ENCODE measurements at places on chromosomes 7 and 10.

GRCh38 chr7:18400275-18400674 is 95.3 kb upstream of the HDAC9 start:
- no peak for DNase-seq

GRCh38 chr10:129542589-129542988 is 75.5 kb downstream of the MGMT start:
- DNase-seq = no peak

DNA sequence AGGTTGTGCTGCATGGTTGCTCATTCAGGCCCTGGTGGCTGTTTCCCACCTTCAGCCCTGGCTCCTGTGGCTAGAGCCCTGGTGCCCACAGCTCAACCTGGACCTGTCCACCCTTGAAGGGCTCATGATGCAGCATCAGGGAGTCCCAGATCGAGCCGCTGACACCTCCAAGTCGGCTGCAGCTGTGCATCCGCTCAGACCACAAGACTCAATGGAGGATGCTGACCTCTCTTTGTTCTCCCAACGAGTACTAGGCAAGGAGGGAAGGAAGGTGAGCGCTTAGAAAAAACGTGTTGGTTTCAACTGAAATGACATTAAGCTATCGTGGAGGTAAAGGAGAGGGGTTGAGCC is 9.5 kb upstream of the C10orf95 start:
- no peak for DNase-seq

DNA sequence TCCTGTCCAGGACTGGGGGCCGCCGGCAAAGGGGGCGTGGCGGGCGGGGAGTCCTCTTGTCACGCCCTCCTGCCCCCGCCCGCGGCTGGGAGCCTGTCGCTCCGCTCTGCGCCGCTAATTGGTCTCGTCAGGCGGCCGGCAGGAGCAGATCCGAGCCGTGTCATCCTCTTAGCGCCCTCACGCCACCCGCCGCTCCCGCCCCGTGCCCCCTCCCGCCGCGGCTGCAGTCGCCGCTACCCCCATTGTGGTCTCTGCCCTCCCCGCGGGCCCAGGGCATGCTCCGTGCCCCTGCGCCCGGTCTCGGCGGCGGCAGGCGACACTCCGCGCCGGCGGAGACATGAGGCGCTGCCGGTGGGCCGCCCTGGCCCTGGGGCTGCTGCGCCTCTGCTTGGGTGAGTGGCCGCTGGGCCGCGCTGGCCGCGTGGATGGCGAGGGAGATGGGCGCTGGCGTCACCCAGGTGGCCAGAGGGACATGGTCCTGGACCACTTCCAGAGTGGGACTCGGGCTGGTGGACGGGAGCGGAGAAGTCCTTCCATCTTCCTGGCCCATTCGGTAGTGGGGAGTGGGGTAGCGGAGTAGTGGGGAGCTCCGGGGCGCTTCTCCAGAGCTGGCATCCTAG is at the start of gene CDHR1:
CDHR1 (plus strand) TSS at position 114 of the 620 bp plus-strand sequence; CDS start at position 338, 224 bp downstream.
- DNase-seq = peak; percentile 65

- no peak for DNase-seq
Measured at GRCh38 chr10:110967009-110967630, 47.7 kb downstream of the SHOC2 start.

- peak; percentile 70 for DNase-seq
Measured at GRCh38 chr10:69994262-69994661, 58.4 kb upstream of the MACROH2A2 start.

GRCh38 chr10:73998929-73999691 is 1.2 kb downstream of the VCL start:
- peak; percentile 89 for DNase-seq

DNA sequence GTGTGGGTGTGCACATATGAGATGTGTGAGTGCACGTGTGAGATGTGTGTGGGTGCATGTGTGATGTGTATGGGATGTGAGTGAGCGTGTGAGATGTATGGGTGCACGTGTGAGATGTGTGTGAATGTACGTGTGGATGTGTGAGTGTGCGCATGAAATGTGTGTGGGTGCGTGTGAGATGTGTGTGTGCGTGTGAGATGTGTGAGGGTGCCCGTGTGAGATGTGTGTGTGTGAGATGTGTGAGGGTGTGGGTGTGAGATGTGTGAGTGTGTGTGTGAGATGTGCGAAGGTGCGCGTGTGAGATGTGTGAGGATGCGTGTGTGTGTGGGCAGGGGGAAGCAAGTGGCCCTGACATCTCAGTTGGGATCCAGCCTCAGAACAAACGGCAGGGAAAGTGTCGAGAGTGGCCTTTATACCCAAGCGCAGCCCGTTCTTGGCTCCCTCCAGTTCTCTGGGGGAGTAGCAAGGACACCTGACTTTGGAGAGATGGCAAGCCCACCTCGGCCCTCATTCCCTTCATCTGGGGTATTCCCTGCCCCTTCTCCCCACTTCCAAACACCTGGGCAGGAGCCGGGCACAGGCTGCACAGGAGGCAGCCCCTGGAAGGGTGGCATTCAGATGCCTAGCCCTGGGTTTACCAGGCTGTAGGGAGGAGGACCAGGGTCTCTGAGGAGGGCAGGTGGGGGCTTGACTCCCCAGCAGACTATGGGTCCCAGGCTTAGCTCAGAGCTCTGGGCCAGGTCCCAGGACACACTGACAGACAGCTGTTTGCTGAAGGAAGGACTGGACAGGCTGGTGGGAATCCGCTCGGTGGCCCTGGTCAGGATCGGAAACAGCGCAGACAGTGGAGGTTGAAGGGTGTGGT is 31.6 kb downstream of the PPIF start:
- DNase-seq = no peak

DNA sequence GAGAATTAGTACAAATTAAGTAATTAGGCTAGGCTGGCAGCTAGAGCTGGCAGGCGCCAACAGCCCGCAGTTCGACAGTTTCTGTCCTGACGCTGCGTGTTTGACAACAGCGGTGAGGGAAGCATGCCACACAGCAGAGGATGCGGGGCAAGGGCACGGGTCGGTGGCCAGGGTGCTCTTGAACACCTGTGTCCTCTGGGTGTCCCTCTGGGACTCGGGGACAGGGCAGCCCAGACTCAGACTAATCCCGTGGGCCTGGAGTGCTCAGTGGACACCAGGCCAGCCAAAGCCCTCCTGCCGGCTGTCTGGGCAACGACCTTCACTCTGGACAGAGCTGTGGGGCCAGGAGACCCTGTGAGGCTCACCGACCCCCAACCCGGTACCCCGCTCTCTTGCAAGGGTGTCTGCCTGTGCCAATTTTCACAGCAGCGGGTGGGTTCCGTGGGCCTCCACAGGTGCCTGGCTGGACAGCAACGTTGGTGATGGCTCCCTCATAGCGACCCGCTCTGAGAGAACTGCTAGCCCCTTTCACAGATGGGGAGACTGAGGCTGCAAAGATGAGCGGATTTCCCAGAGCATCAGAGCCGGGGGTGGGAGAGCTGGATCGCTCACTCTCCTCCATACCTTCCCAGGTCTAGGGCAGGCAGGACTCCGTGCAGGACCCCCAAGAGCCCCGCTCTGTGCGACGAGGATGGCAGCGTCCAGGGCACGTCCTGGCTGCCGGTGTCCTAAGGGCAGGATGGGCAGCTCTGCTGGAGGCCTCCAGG is 48.5 kb downstream of the FOXL3 start:
- no peak for DNase-seq

DNA sequence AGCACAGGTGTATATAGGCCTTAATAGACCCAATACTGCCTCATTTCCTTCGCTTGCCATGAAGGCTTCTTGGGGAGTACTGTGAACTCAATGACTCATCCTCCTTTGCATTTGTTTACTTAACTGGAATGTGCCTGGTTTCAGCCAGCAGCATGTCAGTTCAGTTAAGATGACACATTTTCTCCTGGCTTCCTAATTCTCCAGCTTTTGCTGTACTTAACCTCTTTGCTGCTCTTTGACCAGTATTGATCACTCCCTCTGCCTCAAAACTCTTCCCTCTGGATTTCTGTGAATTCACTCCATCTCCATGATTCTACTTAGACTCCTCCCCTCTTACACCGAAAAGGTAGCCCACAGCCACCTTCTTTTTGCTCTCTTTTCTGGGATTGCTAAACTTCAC is 135.7 kb downstream of the MAGI2 start:
- peak; percentile 92 for DNase-seq

DNA sequence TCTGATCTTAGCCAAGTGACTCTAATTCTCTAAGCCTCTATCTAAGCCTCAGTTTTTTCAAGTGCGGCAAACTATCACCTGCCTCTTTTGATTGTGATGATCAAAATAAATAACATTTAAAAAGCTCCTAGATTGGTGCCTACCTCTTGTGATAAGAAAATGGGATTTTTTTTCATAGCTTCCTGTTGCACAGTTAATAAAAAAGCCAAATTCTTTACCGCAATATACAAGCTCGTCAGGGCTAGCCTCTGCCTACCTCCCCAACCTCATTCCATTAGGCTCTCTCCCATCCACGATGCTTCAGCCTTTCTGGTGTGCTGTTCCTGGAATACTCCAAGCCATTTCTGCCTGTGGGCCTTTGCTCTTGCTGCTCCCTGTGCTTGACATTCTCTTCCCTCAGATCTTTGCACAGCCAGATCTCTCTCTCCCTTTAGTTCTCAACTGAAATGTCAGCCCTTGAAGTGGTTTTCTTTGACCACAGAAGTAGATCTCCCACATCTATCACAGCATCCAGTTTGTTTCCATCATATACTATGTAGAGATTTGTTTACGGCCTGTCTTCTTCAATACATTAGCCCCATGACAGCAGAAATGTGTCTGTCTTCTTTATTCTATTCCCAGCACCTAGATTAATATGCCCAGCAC is 48.8 kb downstream of the SFR1 start:
- no peak for DNase-seq

DNA sequence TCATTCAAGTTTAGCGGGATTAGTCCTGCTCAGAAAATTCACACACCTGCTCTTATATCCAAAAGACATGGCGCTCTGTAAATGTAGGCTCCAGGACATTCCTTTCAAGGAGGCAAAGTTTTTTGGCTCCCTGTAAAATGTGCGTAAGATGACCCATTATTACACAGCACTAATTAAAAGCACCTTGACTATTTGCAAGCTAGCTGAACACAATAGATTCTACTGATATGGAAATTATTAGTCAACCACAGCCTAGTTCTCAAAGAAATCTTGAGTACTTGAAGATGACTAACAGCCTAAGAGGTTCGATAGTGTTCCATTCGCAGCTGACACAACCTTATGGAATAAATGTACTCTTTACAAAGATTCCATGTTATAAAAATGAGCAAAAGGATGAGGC is 175.2 kb downstream of the BMPER start:
- DNase-seq = no peak

DNA sequence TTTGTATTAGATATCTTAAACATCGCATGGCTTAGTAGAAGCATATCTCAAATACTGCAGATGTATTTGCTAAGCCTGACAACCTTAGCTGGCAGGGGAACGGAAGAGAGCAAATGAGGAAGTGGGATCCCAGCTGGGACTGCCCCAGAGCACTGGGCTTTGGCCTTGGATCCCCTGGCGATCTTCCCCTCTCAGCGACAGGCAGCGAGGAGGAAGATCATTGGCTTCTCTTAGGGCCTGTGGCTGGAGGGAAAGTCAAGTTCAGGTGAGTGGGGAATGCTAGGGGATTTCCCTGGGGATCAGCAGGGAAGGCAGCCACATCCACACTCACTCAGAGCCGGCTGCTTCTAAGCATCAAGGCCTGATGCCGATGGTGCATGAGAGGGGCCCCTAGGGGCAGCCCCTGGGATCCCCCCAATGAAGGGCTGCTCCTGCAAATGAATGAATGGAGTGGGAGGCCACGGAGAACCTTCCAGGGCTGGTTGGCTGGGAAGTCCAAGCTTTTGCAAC is 42.0 kb downstream of the LYZL2 start:
- peak; percentile 32 for DNase-seq

GRCh38 chr10:4353964-4354363 is 472.0 kb upstream of the AKR1E2 start:
- peak; percentile 3 for DNase-seq

- peak; percentile 82 for DNase-seq
Measured at GRCh38 chr10:124708922-124709520, 35.2 kb downstream of the FAM53B start.

DNA sequence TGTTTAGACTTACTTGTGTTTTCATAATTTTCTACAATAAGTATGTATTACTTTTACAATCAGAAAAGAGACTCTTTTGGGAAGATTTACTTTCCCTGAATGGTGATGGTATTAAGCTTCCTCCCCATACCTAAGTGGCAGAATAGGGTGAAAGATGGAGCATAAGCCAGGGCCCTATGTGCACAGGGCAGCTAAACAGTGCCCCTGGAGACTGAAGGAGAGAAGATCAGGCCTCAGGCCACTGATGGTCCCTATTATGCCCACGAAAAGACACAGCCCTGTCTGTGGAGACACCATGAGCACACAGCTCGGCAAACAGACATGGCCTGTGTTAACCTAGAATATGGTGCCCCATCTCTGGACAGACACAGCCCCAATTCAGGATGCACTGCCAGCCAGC is 139.4 kb downstream of the OAT start:
- no peak for DNase-seq

GRCh38 chr10:31619531-31620061 is 300.6 kb downstream of the ZEB1 start:
- DNase-seq = no peak

- DNase-seq = peak; percentile 13
Measured at GRCh38 chr10:88838766-88839350, 12.8 kb downstream of the ANKRD22 start.

DNA sequence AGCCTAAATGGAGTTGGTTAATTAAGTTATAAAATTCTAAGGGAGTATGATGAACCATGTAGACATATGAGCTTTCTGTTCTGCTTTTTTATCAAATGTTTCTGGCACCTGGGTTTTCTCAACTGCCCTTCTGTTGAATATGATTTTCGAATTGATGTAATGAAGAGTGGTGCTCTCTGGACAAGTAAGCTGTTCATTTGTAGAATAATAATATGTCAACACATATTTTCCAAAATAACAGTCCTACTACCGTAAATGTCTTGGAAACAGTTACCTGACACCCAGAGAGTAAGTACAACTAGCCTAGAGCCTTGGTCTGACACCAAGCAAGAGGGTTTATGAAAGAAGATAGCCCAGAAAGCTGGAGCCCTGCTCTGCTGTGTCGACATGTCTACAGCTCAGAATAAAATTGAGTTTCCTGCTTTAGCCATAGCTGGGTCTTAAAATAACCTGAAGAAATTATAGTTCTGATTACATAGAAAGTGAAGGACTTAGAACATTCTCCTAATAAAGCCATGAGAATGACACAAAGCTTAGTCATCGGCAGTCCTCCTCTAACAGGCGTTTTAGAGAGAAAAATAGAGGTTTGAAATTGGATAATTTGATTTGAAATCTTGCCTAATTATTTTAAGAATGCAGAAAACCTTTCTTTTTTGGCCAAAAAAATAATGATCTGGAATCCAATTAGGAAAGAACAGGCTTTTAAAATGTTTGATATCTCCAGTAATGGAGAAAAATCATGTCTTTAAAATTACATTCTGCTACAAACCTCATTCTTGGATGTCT is 25.1 kb downstream of the HDAC9 start:
- no peak for DNase-seq

DNA sequence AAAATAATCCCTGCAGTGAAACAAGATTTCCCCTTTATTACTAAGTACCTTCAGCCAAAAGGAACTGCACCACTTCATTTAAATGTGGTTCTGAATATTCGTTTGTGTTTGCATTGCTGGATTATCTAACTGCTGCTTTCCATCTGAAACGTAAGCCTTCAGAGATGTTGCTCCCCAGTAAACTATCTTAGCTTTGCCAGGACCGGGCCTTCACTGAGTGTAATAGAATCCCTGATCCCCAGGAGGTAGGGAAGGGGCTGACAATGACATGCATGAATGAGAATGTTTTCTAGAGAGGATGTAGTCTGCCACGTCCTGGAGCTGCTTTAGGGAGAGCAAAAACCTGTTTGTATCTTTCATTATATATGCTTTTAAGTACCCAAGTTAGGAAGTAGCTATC is 19.5 kb upstream of the INSYN2A start:
- DNase-seq = peak; percentile 77
